Hypothalamus (tissue), 51 donors: ENCODE measurements at places on chromosomes 12 and 14.

DNA sequence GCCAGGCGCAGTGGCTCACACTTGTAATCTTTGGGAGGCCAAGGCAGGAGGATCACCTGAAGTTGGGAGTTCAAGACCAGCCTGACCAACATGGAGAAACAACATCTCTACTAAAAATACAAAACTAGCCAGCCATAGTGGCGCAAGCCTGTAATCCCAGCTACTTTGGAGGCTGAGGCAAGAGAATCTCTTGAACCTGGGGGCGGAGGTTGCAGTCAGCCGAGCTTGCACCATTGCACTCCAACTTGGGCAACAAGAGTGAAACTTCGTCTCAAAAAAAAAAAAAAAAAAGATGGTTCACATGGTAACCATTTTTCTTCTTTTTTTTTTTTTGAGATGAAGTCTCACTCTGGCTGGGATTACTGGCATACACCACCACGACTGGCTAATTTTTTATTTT lies 35.3 kb downstream of the SLC2A14 start:
- DNase-seq, result no peak

- peak; percentile 46 for DNase-seq
Measured at GRCh38 chr14:78448164-78449094, 278.3 kb downstream of the NRXN3 start.

GRCh38 chr14:37579274-37579673 lies 15.8 kb downstream of the FOXA1 start:
- DNase-seq, result no peak

GRCh38 chr12:130053651-130054069 lies 108.6 kb upstream of the FZD10 start:
- DNase-seq, result peak; percentile 9

- DNase-seq, result no peak
Measured at GRCh38 chr12:77998236-77998786, 167.6 kb downstream of the NAV3 start.

GRCh38 chr12:48901278-48901677 lies 24.0 kb downstream of the FKBP11 start:
- no peak for DNase-seq

GRCh38 chr14:88986146-88986841 lies 161.8 kb downstream of the TTC8 start:
- DNase-seq, result no peak

- no peak for DNase-seq
Measured at GRCh38 chr12:6096527-6096926, 27.9 kb downstream of the VWF start.

DNA sequence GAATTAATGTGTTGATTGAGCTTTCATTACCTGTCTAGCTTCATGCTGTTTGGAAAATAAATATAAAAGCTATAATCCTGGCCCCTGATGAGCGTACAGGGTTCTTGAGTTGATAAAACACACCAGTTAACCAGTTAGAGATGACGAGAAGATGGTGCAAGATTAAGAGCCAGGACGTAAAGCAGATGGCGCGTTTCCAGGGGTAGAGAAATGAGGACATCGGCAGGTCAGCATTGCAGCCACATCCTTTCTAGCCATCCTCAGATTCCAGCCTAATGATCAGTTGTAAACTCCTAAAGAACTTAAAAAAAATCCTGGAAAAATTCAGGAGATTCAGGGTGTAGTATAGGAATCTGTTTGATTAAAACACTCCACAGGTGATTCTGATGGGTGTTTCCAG lies 203.7 kb downstream of the CACNA1C start:
- no peak for DNase-seq
